ENCODE measurements at places on chromosomes 1 and 21.
A peak's percentile ranks its signal among the peaks of the same experiment; 100 is the strongest.

DNA sequence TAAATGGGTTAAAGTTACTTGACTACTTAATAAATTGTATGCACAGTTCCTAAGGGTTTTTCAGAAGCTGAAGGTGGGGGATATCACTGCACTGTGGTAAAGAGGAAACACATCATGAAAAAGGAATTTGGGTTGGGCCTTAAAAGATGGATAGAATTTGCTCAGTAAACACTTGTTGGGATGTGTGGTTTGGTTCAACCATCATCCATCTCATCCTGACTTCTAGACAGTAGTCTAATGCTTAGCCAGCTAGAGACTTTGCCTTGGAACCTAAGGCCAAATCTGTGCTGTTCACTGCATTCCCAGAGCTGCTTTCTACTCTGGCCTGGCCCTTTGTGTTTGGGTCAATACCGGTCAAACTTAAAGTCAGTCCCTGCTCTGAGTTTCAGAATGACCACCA is 30.6 kb downstream of the LY9 start:
- no peak for DNase-seq

- DNase-seq: no peak
Measured at GRCh38 chr1:41673806-41674205, 189.3 kb upstream of the EDN2 start.

GRCh38 chr1:245654460-245655050 is 499.8 kb downstream of the KIF26B start:
- DNase-seq: no peak

DNA sequence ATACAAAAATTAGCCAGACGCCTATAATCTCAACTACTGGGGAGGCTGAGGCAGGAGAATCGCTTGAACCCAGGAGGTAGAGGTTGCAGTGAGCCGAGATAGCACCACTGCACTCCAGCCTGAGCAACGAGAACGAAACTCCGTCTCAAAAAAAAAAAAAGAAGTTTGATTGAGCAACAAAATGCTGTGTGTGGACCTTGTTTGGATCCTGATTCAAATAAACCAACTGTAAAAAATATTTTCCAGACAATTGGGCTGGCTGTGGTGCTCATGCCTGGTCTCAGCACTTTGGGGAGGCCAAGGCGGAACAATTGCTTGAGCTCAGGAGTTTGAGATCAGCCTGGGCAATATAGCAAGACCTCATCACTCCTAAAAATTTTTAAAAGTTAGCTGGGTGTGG is 16.8 kb downstream of the PTAFR start:
- DNase-seq: no peak

GRCh38 chr1:93699503-93700168 is 18.0 kb upstream of the BCAR3 start:
- DNase-seq: no peak

DNA sequence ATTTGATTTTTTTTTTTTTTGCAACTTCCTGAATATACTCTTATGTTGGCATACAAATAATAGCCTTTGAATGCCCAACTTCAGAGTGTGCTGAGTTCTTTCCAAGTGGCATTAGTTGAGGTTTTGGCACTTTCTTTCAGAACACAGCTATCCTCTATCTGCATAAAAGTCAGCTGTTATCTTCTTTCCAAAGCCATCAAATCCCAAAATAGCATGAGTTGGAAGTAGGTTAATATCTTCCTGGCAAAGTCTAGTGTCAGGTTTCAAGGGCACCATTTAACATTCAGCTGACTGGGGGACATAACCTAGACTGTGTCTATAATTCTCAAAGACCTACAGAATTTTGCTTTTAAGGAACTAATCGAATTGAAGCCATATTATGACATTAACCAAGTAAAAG is 223.9 kb downstream of the PLPP3 start:
- no peak for DNase-seq

DNA sequence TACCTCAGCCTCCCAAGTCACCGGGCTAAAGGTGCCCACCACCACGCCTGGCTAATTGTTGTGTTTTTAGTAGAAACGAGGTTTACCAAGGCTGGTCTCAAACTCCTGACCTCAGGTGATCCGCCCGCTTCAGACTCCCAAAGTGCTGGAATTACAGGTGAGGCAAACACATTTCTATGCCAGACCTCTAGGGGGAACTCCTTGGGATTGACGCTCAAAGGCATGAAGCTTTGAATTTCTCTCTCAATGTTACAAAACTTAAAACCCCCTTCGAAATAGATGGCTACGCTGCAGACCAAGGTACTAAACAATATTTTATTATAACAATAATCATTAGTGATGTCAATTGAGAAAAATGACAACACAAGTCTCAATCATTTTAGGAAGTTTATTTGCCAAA is 330.0 kb downstream of the SETD4 start:
- DNase-seq: no peak

DNA sequence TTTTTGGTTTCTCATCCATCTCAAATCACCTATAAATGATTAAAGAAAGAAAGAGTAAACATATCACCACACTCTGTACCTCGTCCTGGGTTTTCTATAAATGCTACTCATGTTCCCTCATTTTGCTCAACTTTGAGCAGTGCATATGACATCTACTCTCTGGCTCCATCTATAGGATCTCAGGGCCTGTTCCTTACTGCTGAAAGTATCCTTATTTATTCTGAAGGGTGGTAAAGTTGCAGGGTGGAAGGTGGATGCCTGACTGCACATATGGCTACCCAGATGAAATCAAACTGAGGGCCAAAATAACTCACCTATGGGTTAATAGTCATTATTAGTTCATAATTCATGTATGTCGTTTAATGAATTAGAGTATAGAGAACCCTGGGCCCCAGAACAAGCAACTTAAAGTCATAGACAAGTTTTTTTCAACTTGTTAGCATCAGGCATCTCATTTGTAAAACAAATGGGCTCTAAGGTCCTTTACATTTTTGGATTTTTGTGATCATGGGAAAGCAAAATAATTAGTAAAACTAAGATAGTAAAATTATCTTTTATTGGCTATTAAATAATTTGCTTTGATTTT is 46.5 kb downstream of the NCF2 start:
- peak; percentile 50 for DNase-seq

DNA sequence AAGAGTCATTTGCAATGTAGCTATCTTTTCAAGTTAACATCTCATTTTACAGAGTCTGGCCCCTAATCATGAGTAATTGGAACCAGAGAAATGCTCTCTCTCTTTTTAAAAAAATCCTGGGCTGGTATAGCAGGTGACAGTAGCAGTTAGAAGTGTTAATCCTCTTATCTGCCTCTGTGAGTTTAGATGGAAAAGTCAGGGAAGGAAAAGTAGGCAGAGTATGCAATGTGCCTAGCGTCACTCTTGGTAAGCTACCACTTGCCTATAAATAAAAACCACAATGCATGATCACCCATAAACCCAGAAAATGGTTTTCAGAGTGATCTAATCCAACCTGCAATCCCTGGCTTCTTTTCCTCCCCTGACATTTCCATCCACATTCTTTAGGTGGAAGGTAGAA is 43.2 kb downstream of the UTP25 start:
- no peak for DNase-seq

- peak; percentile 100 for DNase-seq
Measured at GRCh38 chr1:85611856-85612255, 31.3 kb downstream of the CCN1 start.

GRCh38 chr1:207049974-207050391 is 1.0 kb downstream of the YOD1 start:
- DNase-seq: peak; percentile 37

DNA sequence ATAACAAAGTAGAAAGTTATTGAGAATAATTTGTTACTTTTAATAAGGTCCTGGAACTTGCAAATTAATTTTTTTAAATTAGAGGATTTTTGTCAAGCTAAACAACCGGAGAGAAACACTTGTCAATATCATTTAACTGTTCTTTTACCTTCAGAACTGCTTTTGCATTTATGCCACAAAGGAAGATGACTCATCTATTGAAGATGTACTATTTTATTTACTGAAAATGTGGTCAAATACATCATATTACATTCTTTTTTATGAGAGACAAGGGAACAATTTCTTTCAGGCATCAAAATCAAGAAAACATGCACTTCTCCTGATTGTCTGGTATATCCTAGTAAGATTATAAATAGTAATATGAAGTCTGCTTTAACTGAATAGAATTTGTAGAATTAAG is 558.2 kb upstream of the PRMT6 start:
- DNase-seq: no peak

DNA sequence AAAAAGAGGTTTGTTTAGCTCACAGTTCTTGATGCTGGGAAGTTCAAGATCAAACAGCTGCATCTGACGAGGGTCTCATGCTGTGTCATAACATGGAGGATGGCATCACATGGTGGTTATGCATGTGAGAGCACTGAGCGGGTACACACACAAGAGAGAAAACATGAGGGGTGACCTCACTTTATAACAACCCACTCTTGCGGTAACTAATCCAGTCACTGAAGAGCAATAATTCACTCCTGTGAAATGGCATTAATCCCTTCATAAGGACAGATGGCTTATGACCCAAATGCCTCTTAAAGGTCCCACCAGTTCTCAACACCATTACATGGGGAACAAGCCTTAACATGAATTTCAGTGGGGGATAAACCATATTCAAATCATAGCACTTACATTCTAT is 23.2 kb upstream of the CHIT1 start:
- no peak for DNase-seq

DNA sequence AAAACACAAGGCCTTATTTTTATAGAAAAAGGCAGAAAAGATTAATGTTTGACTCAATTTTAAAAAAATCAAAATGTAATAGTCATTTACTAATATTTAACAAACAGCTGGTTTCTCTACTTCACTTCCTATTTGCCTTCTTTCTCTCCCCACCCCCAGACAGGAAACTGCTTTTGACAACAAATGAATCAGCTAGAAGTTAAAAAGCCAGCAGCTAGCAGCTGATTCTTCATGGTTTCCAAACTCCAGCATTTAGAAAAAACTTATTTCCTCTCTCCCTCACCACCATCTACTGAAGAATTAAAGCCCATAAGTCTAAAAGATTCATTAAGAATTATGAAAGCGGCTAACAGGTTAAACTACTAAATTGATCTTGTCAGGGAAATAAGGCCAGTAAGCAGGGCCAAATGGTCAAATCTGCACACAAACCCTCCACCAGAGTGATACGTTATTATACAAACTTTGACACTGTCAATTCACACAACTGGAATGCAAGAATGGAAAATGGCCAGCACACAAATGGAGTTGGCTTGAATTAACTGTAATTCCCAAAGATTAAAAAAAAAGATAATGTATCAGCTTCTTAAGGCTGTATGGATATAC is 4.0 kb downstream of the WDR26 start:
- DNase-seq: peak; percentile 40

GRCh38 chr21:33169359-33169758 is 60.4 kb upstream of the IFNAR2 start:
- no peak for DNase-seq

GRCh38 chr1:207748737-207749528 is 2.9 kb upstream of the CD46 start:
- no peak for DNase-seq

- no peak for DNase-seq
Measured at GRCh38 chr1:65317866-65318653, 8.7 kb downstream of the DNAJC6 start.

- DNase-seq: no peak
Measured at GRCh38 chr21:44332383-44332782, 6.8 kb downstream of the CFAP410 start.

GRCh38 chr1:24409535-24409934 is 4.0 kb downstream of the STPG1 start:
- DNase-seq: peak; percentile 81

DNA sequence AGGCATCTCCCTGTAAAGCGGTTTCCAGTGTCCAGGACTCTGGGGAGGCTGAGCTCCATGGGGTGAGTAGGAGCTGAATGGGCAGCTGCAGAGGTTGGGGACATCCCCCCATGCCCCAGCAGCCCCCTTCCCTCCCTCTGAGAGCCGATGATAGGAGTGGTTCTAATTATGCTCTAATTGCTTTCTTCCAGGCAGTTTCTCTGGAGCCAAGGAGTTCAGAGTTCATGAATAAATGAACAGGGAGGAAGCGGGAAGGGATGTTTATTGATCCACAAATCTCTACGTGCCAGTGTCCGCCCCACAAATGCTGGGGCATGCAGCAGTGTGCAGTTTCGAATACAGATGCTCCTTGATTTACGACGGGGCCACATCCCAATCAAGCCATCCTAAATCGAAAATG is 15.6 kb downstream of the NKAIN1 start:
- no peak for DNase-seq
